ENCODE measurements at places on chromosomes 4 and X. TPM values are rescaled to one million over a fixed set of nuclear protein-coding genes. Genes with fewer than 3 reads are reported as not detected.

- no peaks in the 10 kb centered on the region for H3K4me1 ChIP-seq
- no peaks in the 10 kb centered on the region for H3K36me3 ChIP-seq
- no peak overlapping the region for H3K27ac ChIP-seq
- H3K4me3 ChIP-seq: no peak overlapping the region
- no peak for DNase-seq
These were observed 31.2 kb downstream of the CCDC149 start for GRCh38 chr4:24881508-24882196.

DNA sequence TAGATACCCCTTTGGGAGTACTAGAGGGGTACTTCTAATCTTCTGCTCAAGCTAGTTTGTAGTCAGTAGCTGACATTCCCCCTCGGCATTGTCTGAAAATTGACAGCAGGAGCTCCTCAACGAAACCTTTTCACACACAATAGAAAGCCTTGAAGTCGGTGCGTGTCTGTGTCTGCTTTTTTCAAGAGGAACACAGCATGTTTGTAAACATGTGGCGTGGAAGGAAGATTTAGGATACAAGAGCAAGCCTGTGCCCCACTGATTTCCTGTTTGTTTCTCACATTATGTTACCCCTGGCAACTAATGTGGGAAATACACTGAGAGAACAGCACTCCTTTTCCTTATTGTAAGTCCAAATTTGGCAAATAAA is 252.6 kb downstream of the ANKRD50 start:
- no peak overlapping the region for H3K4me3 ChIP-seq
- no peaks in the 10 kb centered on the region for H3K4me1 ChIP-seq
- H3K27me3 ChIP-seq: no peaks in the 10 kb centered on the region
- no peaks in the 10 kb centered on the region for H3K36me3 ChIP-seq
- H3K27ac ChIP-seq: no peak overlapping the region
- DNase-seq: no peak

DNA sequence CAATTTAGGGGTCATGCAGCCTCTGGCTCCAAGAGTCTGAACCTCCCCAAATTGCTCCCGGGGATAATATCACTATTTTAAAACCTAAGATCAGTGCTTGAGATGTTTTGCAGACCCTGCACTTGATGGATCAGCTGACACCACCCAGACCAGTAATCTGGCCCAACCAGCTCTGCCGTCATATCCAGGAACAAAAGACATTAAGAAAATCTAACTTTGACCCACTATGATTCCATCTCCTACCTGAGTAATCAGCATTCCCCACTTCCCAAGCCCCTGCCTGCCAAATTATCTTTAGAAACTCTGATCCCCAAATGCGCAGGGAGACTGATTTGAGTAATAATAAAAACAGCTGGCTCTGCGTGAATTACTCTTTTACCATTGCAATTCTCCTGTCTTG is 34.4 kb upstream of the CCNG2 start:
- no peak overlapping the region for H3K4me3 ChIP-seq
- H3K27ac ChIP-seq: no peak overlapping the region
- H3K36me3 ChIP-seq: no peaks in the 10 kb centered on the region
- no peaks in the 10 kb centered on the region for H3K27me3 ChIP-seq
- no peak for DNase-seq
- peaks cover 7% of the 10 kb centered on the region for H3K4me1 ChIP-seq

DNA sequence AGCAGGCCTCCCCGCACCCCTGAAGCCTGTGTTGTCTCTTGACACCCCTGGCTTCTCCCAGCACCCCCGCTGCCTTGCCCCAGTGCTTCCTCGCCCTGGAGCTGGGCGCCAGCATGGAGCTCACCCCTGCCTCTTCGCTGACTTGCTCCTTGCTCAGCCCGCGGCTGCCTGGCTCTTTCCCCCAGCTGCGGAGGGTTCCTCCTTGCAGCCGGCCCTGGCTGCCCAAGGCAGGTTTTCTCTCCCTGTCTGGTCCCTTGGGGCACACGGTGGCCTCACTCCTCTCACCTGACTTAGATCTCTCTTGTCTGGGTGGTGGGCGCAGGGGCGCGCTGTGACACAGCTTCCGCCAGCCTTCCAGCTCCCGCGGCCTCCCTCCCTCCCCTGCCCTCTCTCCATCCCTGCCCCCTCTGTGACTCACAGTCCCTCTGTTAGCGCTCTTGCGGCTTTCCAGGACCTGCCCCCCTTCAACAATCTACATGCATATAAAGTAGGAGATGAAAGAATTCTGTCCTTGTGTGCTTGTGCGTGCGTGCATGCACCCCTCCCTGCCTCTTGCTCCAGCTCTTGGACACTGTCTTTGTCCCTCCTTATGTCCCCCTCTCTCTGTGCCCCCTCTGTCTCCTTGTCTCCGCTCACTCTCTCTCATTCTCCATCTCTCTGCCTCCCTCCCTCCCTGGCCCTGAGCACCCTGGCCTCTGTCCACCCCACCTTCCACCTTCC is 2.2 kb downstream of the PLXNB3 start:
- H3K27ac ChIP-seq: peak overlapping the region; percentile 50
- DNase-seq: no peak
- H3K4me1 ChIP-seq: peaks cover 20% of the 10 kb centered on the region
- H3K4me3 ChIP-seq: peak overlapping the region; percentile 9
- no peaks in the 10 kb centered on the region for H3K27me3 ChIP-seq

DNA sequence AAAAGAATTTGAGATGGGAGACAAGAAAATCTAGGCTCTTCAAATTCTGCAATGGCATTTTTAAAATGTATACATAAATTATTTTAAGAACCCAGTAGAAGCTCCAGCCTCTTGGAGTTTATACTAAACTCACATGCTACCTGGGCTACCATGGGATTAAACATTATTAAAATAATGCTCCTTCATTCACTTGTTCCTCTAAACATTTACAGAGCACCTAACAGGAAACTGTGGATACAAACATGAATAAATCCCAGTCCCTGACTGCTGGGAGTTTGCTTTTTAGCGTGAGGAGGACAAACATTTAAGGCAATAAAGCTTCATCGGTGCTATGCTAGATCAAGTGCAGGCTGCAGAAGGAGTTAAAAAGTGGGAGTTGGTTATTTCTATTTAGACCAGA is 5.4 kb upstream of the SPP1 start:
- peaks cover 7% of the 10 kb centered on the region for H3K4me1 ChIP-seq
- H3K36me3 ChIP-seq: no peaks in the 10 kb centered on the region
- no peaks in the 10 kb centered on the region for H3K27me3 ChIP-seq
- no peak for DNase-seq
- H3K27ac ChIP-seq: no peak overlapping the region

HDAC8 gene
- 16.9 TPM for total RNA-seq

DNA sequence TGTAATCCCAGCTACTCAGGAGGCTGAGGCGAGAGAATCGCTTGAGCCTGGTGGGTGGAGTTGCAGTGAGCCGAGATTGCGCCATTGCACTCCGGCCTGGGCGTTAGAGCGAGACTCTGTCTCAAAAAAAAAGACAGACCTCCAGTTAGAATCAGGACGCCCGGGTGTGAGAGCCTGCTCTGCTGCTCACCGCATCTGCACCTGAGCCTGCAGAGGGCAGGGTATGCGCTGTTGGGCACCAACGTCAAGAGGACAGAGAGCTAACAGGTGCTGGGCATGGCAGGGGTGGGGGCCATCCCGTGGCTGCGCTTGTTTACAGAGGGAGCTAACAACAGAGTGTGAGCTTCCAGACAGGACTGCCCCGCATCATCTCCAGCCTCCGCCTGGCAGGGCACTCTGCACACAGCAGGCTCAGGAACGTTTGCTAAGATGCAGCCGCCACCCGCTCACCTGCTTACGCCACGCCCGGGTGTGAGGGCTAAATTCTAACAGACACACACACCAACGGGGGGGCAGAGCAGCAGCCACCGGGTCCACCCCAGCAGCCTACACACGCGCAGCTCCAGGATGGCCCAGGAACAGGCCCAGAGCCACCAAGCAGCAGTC is 50.0 kb upstream of the CPLX1 start:
- no peak for DNase-seq
- peaks cover 100% of the 10 kb centered on the region for H3K36me3 ChIP-seq
- no peaks in the 10 kb centered on the region for H3K4me1 ChIP-seq
- H3K27ac ChIP-seq: no peak overlapping the region

NDST4 gene
- not detected for total RNA-seq
